Endothelial cell (in vitro differentiated cells): ENCODE measurements at places on chromosomes 5 and 9.
A peak's percentile ranks its signal among the peaks of the same experiment; 100 is the strongest.

GRCh38 chr5:43661102-43661501, 58.1 kb downstream of the NNT start:
- DNase-seq = peak; percentile 30
- no peaks in the 10 kb centered on the region for H3K4me1 ChIP-seq
- H3K27ac ChIP-seq = no peak overlapping the region
- no peak overlapping the region for H3K4me3 ChIP-seq

GRCh38 chr9:115412656-115413055, 294.7 kb upstream of the TNC start:
- H3K27me3 ChIP-seq = no peaks in the 10 kb centered on the region
- H3K4me3 ChIP-seq = no peak overlapping the region
- DNase-seq = no peak
- no peaks in the 10 kb centered on the region for H3K4me1 ChIP-seq
- H3K27ac ChIP-seq = no peak overlapping the region

GRCh38 chr5:171601266-171601881, 181.9 kb downstream of the FGF18 start:
- DNase-seq = no peak
- H3K4me3 ChIP-seq = no peak overlapping the region
- H3K4me1 ChIP-seq = no peaks in the 10 kb centered on the region
- H3K27me3 ChIP-seq = peaks cover 3% of the 10 kb centered on the region
- H3K36me3 ChIP-seq = no peaks in the 10 kb centered on the region

DNA sequence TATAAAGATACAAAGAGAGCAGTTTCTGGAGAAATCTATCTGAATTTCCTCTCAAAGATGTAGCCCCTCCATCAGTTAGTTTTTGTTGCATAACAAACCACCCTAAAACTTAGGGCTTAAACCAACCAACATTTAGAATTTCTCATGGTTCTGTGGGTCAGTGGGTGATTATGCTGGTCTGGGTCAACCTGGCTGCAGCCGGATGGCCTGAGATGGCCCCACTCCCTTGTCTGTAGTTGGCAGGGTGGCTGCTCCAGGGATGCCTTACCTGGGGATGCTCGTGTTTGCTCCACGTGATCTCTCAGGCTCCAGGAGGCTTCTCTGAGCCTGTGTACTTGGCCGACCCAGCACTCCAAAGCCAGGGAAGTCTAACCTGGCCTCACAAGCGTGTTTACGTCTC, 139.3 kb downstream of the MVB12B start:
- no peak overlapping the region for H3K27ac ChIP-seq
- no peak overlapping the region for H3K4me3 ChIP-seq
- H3K36me3 ChIP-seq = peaks cover 3% of the 10 kb centered on the region
- DNase-seq = no peak
- H3K4me1 ChIP-seq = peaks cover 2% of the 10 kb centered on the region

GRCh38 chr9:131697908-131698617, 41.8 kb downstream of the RAPGEF1 start:
- H3K27ac ChIP-seq = peak overlapping the region; percentile 4
- H3K36me3 ChIP-seq = peaks cover 9% of the 10 kb centered on the region
- peaks cover 75% of the 10 kb centered on the region for H3K4me1 ChIP-seq
- H3K4me3 ChIP-seq = no peak overlapping the region
- no peak for DNase-seq

DNA sequence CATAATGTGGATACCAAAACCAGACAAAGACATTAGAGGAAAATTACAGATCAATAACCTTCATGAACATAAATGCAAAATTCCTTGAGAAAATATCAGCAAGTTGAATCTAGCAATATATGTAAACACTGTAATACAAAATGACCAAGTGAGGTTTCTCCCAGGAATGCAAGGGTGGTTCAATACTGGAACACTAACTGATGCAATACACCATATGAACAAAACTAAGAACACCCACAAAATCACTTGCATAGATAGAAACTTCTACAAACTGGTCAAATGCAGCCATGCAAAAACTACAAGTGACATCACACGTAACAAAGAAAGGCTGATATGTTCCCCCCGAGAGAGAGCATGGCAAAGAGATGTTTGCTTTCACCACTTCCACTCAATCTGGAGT, 55.6 kb downstream of the NACC2 start:
- H3K4me3 ChIP-seq = peak overlapping the region; percentile 66
- no peaks in the 10 kb centered on the region for H3K4me1 ChIP-seq
- no peak for DNase-seq
- H3K27ac ChIP-seq = no peak overlapping the region
- H3K27me3 ChIP-seq = no peaks in the 10 kb centered on the region

GRCh38 chr9:117120061-117120460, 294.8 kb downstream of the ASTN2 start:
- no peaks in the 10 kb centered on the region for H3K4me1 ChIP-seq
- DNase-seq = no peak
- H3K27me3 ChIP-seq = no peaks in the 10 kb centered on the region
- H3K27ac ChIP-seq = no peak overlapping the region

- H3K4me1 ChIP-seq = no peaks in the 10 kb centered on the region
- no peak overlapping the region for H3K27ac ChIP-seq
- H3K4me3 ChIP-seq = no peak overlapping the region
Measured at GRCh38 chr5:173954671-173955521, 34.1 kb upstream of the C5orf47 start.

DNA sequence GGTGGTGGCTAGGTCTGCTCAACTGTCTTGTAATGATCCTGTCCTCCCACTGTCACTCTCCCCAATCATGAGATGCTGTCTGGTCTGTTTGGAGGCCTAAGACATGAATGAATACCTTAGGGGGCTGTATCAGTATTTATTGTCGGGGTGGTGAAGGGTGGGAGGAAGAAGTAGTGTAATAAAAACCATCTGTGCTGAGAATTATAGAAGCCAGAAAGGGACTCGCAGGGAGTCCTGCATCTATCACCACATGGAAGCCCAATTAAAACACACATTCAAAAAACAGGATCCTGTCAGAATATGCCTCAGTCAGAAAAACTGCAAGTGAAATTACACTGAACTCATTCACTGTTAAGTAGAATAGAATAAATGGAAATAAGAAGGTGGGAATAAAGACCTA, 1134.3 kb upstream of the C9orf72 start:
- no peak overlapping the region for H3K4me3 ChIP-seq
- H3K27ac ChIP-seq = no peak overlapping the region
- DNase-seq = no peak
- H3K36me3 ChIP-seq = no peaks in the 10 kb centered on the region
- no peaks in the 10 kb centered on the region for H3K27me3 ChIP-seq

DNA sequence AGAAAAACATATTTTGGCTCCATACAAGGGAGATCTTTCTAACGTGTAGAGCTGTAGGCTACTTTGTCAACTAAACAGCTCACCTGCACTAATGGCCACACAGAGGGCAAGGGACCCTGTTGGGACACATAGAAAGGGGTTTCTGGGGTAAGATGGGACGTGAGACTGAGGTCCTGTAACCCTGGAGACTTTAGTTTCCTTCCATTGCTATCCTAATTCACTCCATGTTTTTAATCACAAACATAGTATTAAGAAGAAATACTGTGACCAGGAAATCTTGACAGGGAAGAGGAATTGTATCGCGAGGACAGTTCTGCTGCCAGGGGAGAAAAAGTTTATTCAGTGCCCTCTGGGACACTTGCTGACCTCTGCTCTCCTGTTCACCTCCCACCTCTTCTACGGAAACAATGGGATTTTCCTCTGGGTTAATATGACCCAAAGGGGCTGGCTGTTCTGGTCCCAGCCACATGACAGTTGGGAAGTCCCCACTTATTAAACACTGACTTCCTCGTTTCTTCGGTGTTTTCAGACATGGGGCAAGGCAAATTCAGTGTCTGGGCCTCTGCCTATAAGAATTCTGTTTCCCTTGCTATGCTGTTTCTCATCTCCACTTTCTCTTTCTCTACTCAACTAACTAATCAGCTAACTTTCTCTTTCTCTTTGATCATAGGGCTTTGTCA, 106.9 kb upstream of the SEMA6A start:
- peaks cover 11% of the 10 kb centered on the region for H3K4me1 ChIP-seq
- no peak overlapping the region for H3K27ac ChIP-seq
- no peak overlapping the region for H3K4me3 ChIP-seq
- DNase-seq = no peak
- peaks cover 4% of the 10 kb centered on the region for H3K27me3 ChIP-seq

DNA sequence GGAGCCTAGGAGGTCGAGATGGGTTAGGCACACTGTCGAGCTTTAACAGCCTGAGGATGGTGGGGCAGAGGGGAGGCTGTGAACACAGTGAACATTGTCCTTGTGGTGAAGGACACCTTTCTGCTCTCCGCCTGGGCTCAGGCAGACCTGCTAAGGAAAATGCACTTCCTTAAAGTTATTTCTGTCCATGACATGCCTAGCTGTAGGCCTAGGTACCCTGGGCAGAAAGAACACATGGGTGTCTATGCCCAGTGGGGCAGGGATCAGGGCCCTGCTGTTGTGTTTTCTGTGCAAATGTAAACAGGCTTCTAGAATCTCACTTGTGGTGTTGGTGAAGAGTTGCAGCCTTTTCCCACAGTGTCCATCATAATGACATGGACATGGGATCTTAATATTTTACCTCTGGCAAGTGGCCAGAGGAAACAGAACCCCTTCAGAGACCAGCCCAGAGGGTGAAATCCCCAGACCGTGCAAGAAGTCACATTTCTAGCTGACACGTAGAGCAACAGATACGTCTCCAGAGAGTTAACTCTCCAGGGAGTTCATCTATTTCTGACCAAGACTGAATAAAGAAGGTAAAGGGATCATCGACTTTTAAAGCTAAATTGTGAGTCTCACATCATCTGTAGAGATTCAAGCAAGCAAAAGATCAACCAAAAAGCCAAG, 79.2 kb downstream of the C9orf152 start:
- peaks cover 32% of the 10 kb centered on the region for H3K36me3 ChIP-seq
- H3K27ac ChIP-seq = peak overlapping the region; percentile 98
- DNase-seq = no peak

DNA sequence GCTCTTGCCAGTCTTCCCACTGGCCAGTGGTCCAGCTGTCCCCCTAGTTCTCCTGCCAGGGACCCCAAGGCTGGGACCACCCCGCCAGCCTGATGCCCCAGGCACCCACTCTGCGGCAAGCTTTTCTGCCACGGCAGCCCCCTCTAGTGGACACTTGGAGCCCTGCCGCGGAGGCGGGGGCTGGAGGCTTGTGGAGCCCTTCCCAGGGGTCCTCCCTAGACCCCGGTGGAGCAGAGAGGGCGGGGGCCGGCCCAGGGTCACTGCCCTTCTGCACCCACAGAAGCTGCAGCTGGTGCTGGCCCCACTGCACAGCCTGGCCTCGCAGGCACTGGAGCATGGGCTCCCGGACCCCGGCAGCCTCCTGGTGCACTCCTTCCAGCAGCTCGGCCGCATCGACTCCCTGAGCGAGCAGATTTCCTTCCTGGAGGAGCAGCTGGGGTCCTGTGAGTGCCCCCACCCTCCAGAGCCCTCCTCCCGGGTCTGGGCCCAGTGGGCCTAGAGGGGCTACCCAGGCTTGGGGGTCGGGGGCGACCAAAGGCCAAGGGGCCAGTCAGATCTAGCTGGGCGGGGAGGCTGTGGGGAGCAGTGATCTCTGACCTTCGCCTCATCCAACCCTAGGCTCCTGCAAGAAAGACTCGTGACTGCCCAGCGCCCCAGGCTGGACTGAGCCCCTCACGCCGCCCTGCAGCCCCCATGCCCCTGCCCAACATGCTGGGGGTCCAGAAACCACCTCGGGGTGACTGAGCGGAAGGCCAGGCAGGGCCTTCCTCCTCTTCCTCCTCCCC, 9.1 kb downstream of the EGFL7 start:
- peak; percentile 72 for DNase-seq
- peaks cover 25% of the 10 kb centered on the region for H3K36me3 ChIP-seq
- no peak overlapping the region for H3K4me3 ChIP-seq
- peaks cover 20% of the 10 kb centered on the region for H3K4me1 ChIP-seq
- peak overlapping the region; percentile 30 for H3K27ac ChIP-seq
- peaks cover 83% of the 10 kb centered on the region for H3K27me3 ChIP-seq

- H3K27me3 ChIP-seq = no peaks in the 10 kb centered on the region
- peaks cover 36% of the 10 kb centered on the region for H3K4me1 ChIP-seq
- no peaks in the 10 kb centered on the region for H3K36me3 ChIP-seq
- H3K27ac ChIP-seq = no peak overlapping the region
Measured at GRCh38 chr9:20396509-20396908, 225.8 kb downstream of the MLLT3 start.
